Omental fat pad (tissue), 4 donors: ENCODE measurements at places on chromosomes 11 and 22. TPM values are rescaled to one million over a fixed set of nuclear protein-coding genes. Genes with fewer than 3 reads are reported as not detected.

DNA sequence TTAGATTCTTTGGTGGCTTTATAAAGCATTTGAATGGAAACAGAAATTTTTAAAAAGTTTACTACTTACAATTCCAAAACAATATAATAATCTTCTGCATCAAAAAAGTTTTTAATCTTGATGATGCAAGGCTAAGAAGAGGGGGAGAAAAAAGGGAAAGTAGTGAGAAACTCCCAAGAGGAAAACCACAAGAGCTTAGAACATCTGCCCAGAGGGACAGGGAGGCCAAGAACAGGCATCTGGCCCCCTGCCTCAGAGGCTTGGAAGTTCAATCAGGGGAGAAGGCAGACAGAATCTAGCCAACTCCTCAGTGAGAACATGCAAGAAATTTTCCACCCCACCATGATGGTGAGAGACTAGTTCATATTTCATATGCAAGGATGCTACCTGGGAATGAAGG, 23.8 kb upstream of the TTC28 start:
- no peak for DNase-seq

HNRNPUL2 gene
- total RNA-seq, result 10.7 TPM

- no peak for DNase-seq
Measured at GRCh38 chr11:76005756-76006155, 190.7 kb downstream of the UVRAG start.

- no peak for DNase-seq
Measured at GRCh38 chr22:39724857-39725256, 154.3 kb downstream of the CACNA1I start.

THY1 gene
- total RNA-seq, result 12.0 TPM

PAMR1 gene
- 17.7 TPM for total RNA-seq

GRCh38 chr22:45670981-45671782, 452 bp upstream of the ATXN10 start:
- no peak for DNase-seq

- DNase-seq, result no peak
Measured at GRCh38 chr11:1785749-1786413, 22.2 kb upstream of the CTSD start.

MS4A4A gene
- total RNA-seq, result 61.3 TPM

GRCh38 chr11:64057890-64058289, 22.2 kb downstream of the FLRT1 start:
- no peak for DNase-seq

- no peak for DNase-seq
Measured at GRCh38 chr22:23032658-23033057, 37.7 kb upstream of the GNAZ start.

- DNase-seq, result no peak
Measured at GRCh38 chr11:59012398-59013265, 73.3 kb downstream of the GLYATL1 start.

SCO2 gene
- total RNA-seq, result 11.0 TPM

HMGXB4 gene
- 10.9 TPM for total RNA-seq

GGTLC3 gene
- total RNA-seq, result not detected

DNA sequence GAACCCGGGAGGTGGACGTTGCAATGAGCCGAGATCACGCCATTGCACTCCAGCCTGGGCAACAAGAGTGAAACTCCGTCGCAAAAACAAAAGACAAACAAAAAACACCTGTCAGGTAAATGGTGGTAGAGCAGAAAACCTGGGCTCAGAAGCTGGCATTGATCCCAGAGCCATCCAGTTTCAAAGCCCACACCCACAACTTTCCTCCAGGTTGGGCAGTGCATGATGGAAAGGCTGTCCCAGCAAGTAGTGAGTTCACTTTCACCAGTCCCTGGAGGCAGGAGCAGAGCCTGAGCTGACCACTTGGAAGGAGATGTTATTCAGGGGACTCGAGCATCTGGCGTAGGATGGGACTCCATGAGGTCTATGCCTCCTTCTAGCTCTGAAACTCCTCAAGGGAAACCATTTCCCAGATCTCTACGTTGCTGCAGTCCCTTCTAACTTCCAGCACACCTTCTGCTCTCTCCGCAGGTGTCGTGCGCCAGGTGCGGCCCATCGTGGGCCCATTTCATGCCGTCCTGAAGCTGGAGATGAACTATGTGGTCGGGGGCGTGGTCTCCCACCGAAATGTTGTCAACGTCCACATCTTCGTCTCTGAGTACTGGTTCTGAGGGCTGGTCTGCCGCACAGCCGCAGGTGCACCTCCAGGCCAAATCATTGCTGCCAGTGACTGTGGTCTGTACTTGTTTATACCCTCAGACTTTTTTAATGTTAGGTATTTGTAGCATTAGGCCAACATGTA, 71.6 kb upstream of the ATXN10 start:
- no peak for DNase-seq

DNA sequence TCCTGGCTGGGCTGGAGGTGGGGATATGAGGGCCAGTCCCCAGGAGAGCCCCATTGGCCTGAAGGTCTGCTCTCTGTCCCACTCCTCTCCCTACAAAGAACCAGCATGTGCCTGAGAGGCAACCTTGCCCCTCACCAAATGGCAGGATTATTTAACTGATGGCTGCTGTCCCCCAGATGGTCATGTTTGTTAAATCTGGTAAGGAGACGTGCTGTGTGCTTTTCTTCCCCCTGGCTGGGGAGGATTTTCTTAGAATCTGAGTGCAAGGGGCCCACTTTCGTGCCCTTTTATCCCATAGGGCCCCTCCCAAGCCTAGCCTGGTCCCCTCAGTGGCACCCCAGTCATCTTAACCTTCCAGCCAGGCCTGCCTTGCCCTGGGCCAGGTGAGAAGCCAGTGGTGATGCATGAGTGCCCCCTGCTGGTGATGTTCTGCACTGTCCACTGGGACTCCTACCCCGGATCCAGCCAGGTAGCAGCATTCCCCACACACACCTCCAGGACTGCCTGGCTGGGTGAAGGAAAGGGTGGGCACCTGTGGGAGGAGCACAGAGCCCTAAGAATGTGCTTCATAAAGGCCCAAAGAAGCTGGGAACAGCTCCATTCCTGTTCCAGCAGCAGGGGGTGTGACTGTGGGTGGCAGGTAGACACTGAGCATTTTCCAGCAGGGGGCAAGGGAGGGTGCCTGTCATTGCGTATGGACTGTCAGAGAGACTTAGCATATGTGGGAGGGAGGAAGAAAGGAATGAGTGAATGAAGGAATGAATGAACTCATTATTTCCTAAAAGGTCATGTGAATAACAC, 28.9 kb downstream of the MFNG start:
- peak; percentile 83 for DNase-seq

DNA sequence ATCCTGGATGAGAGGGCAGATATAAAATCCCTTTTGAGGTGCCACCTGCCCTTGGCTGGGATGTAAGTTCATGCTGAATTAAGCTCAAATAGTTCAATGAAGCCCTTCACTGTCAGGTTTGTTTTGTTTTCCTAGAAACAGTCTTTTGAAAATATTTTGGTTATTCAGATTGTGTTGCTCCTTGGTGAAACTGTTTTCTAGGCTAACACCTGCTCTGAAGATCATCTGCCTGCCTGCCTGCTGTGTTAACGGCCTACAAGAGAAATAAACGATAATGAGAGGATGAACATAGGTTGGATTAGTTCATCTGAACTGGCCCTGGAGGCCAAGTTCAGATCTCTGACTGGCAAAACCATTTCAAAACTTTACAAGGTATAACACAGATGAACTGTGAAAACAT, 67.4 kb downstream of the ZBTB44 start:
- no peak for DNase-seq
